ENCODE measurements at places on chromosomes 6 and 20.
A peak's percentile ranks its signal among the peaks of the same experiment; 100 is the strongest.

DNA sequence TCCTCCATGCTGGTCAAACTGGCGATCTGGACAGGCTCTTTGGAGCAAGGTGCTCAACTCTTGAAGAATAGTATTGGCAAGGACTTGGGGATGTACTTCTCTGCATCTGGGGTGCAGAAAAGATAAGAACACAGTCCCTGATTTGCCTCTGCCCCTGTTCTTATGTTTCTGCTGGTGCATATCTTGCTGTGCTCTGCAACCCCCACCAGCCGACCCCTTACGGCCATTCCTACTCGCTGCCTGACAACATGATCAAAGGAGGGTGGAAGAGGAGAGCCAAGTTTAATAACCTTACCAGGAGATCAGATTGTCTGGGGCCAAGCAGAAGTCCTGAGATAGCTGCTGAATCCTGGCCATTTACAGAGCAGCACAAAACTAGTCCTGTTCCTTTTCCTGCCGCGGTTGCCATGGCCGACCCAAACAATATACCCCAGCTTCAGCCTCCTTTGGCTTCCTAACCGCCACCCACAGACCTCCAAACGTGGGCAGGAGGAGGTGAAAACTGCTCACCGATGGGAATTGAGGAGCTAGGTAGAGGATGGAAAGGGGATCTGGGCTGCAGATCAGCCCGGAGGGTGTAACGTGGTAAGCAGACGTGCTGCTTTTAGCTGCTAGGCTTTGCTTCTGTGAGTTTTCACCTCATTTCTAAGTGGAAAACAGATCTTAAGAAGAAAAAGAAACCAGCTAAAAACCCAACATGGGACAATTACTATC is 60.9 kb downstream of the ATXN1 start:
- DNase-seq = no peak

DNA sequence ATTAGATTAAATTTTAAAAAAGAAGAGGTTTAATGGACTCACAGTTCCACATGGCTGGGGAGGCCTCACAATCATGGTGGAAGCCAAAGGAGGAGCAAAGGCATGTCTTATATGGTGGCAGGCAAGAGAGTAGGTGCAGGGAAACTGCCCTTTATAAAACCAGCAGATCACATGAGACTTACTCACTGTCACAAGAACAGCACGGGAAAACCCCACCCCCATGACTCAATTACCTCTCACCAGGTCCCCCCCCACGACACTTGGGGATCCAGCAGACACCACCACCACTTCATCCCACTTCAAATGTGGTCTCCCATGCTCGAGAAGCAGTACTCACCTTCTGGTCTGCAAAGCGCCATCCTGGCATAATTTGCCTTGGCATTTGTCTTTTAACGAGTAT is 24.6 kb downstream of the MTFR2 start:
- DNase-seq = no peak

DNA sequence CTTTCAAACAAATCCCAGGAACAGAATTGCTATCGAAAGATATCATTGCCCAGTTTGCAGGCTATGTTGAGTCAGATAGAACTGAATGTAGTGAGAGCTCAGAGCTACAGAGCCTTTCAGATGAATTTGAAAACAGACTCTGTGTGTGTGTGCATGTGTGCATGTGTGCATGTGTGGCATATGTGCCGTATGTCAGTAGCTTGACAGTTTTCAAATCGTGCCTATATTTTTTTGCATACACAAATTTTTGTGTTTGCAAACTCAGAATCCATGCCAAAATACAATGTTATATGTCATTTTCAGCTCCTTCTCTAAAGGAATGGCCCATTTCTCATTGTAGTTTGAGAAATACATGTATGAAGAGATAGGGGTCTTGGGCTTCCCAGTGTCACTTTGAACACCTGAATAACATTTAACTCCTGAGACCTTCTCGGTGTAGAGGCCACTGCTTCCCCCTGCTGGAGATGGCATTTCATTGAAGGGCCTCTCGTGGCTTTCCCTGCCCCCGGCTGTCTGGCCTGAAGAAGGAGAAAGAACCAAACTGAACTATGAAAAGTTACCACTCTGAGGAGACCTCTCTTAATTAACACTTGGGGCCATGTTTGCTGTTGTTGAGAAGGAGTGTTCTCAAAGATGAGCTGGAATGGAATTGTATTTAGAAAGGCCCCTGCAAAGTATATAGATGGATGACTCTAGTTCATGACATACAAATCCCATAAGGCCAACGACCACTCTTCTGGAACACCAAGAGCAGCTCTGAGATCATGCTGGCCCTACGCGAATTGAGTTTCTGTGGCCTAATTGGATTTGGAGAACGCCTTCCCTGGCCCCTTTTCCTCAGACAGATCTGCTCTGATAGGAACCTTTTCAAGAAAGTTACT is 58.7 kb downstream of the VAPB start:
- peak; percentile 68 for DNase-seq

DNA sequence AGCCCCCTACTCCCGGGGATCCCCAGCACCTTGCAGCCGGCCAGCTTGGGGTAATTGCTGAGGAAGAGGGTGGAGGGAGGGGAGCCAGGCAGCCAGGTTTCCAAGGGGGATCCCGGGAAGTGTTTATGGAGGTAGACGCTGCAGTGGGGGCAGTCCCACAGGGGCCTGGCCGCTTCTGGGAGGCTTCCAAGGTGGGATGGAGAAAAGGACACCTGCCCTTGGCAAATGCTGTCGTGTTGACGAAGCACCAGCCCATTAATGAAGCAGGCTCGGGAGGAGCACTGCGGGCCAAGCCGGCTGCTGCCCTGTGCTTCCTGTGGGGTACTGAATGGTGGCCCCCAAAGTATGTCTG is 82.4 kb downstream of the TMEM242 start:
- DNase-seq = no peak

DNA sequence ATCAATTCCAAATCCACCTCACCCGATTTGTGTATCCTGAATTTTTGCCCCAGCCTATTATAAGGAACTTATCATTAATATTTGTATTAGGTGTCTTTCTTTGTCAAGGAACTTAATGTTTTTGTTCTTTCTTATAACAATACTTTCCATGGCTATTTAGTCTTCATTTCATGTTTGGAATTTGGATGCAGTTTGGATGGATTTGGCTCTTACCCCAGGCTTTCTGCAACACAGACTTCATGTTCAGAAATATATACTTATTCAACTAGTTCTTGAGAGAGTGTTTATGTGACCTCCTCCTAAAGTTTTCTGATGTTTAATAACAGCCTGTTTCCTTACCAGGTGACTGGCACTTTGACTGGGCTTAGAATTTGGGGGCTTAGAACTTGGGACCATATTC is 35.9 kb upstream of the TOX2 start:
- no peak for DNase-seq

DNA sequence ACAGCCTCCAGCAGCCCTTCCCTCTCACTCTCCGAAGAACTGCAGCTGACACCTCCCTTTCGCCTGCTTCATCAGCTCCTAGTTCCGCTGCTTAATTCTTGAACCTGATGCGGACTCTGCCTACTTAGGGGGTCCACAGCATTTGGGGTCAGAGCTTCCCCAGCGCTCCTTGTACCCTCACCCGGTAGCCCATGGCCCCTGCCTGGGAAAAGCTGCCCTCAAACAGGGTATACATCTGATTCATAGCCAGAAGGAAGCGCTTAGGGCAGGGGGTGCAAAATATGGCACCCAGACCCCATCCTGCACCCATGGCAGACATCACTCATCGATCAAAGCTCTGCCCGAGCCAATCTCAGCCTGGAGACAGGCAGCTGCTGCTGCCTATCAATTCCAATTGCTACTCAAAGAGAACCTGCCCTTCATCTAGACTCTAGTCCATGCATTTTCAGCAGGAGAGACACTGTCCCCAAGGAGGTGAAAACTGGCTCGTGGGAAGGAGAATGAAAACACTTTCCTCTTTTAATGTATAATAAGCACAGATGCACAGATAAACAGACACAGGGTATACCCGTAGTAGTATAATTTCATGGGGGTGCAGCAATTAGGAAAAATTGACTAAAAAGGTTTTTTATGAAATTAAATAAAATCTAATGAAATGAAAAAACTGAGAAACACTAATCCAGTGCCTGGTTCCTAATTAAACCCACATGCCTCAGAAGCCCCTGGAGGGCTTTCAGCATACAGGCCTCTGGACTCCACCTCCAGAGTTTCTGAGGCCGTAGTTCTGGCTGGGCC is 194.8 kb downstream of the PREX1 start:
- DNase-seq = no peak

GRCh38 chr6:162343198-162343935 is 384.2 kb downstream of the PRKN start:
- no peak for DNase-seq

DNA sequence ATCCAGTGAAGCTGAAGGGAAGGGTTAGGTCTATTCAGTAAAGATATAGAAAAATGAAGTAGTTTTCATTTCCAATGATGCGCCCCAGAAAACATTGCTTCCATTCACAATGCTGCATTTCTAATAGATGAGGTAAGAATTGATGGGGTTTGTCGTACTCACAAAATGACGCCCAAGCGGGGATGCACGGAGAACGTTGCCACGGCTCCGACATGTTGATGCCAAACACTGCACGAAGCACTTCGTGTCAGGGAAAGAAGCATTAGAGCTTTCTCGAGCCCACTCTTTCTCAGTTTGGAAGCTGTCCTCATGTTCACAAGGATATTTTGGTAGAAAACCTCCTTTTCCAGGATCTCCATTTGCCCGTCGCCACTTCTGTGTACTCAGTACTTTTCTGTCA is 21.6 kb upstream of the MAFB start:
- DNase-seq = no peak

- DNase-seq = no peak
These were observed 29.6 kb upstream of the VEGFA start for GRCh38 chr6:43740321-43740960.

GRCh38 chr20:53825282-53825681 is 231.6 kb upstream of the ZNF217 start:
- no peak for DNase-seq

GRCh38 chr20:1505871-1506270 is 14.7 kb upstream of the SIRPB2 start:
- no peak for DNase-seq

- peak; percentile 95 for DNase-seq
These were observed 27.2 kb upstream of the BTBD3 start for GRCh38 chr20:11890331-11891076.

DNA sequence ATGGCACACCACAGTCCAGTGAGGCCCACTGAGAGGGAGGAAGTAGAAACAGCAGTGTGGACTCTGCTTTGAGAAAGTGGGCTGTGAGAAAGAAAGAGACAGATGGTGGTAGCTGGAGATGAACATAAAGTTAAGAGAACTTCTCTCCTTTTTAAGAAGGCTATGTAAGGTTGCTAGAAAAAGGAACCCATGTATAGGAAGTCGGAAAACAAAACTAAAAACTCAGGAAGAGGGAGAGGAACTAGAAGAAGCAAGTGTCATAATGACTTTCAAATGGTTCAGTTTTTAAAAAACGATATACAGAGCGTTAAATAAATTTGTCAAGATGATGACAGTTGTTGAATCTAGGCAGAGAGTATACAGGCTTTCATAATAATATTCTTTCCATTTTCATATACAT is 25.4 kb upstream of the GMNN start:
- no peak for DNase-seq

DNA sequence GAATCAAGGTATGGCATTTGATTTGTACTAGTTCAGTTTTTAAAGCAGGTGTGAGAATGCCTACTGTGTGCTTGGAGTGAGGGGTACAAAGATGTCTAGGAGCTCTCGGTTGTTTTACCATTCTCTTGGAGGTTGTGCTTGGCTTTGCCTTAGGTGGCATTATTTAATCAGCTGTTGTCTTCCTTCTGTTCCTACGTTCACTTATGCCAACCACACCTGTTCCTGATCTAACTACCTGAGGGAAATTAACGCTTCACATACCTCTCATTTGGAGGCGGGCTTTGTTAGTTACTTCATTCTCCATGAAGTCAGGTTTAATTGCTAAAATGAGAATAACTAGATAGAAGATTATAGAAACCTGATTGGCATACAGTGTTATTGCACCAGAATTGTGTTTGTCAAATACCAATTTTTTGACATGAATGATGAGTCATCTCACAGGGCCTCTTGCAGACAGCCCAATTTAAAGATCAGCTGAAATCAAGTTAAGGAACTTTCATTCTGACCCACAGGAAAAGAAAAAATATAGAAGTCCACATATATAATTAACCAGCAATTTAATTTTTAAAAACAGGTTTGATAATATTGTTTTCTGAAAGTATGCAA is 24.8 kb upstream of the PBOV1 start:
- no peak for DNase-seq

- no peak for DNase-seq
These were observed 4.4 kb downstream of the ZKSCAN3 start for GRCh38 chr6:28353981-28354676.

DNA sequence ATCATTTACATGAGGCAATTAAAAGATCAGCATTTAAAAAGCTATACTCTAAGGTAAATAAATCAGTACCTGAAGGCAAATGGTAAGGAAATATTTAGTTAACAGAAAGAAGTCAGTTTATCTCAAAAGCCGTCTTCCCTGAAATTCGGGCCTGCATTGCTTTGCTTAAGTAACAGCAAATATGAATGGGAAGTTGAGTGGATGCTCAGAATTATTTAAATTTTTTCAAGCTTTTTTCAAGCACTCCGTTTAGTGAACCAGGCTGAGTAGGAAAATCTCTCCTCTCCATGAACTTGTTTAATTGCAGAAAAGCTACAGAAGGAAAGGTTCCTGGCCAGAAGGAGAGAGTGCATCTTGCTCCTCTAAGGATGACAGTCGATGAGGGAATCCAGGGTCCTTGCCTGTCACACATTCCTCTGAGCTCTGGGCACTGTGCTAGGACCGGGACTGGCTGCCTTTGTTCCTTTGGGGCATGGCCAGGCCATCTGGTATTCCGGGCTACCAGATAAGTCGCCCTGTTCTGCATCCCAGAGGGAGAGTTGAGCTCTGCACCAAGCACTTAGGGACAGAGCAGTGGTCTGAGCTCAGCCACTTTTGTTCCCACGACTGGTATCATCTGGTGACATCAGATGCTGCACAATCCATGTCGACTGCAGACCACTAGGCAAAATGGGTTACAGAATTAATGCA is 77.6 kb downstream of the RIN2 start:
- DNase-seq = no peak

- DNase-seq = no peak
These were observed 97.8 kb downstream of the GMPR start for GRCh38 chr6:16336056-16336818.

DNA sequence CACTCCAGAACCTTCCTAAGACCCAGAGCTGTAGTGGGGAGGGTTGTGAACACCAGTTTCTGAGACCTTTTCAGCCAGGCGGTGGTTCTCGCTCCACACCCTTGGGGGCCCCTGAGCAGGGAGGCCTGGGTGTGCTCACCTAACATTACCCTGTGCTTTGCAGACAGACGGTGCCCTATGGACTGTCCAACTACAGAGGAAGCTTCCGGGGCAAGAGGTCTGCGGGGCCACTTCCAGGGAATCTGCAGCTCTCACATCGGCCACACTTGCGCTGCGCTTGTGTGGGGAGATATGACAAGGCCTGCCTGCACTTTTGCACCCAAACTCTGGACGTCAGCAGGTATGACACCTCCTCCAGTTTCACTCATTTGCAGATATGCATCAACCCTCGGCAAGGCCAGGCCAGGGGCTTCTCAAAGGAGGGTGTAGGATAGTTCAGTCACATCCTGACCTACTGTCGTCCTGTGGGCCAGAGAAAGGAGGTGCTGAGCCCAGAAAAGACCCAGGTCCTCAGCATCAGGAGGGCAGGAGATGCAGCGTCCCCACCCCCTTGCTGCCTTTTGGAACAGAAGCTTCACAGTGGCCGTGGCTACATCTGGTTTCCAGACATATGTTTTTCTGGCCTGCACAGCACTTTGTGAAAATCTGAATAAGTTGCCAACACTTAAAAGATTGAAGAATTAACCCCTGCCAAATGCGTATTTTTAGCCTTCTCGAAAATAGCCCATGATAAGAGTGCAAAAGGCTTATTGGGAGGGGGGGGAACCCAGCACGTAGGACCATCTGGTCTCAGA is 20.6 kb downstream of the EDN3 start:
- no peak for DNase-seq

- no peak for DNase-seq
These were observed 300.9 kb downstream of the LAMA2 start for GRCh38 chr6:129183681-129184301.
